ENCODE measurements at places on chromosomes 4 and X. TPM values are rescaled to one million over a fixed set of nuclear protein-coding genes. Genes with fewer than 3 reads are reported as not detected.

Gene RPS6KA6
- total RNA-seq = 0.12 TPM

Gene ADH1A
- not detected for total RNA-seq

GRCh38 chrX:11137543-11138139 lies 26.5 kb downstream of the HCCS start:
- DNase-seq = no peak

Gene NLGN3
- 0.77 TPM for total RNA-seq

DNA sequence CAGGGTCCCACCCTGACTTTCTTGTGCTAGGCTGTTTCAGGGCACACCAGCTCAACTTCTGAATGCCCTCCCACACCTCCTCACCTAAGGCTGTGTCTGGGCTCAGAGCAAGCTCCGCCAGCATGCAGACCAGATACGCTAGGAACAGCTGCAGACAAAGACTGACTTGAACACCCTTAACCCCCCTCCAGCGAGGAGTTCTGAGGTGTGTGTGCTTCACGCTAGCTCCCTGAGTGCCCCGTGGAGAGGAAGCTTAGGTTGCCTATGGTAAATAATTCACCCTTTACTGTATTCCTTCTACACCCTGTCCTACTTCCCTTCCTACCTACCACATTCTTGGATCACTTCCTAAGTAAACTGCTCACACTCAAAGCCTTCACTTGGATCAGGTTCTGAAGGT lies 115.0 kb downstream of the VCX3B start:
- no peak for DNase-seq

DNA sequence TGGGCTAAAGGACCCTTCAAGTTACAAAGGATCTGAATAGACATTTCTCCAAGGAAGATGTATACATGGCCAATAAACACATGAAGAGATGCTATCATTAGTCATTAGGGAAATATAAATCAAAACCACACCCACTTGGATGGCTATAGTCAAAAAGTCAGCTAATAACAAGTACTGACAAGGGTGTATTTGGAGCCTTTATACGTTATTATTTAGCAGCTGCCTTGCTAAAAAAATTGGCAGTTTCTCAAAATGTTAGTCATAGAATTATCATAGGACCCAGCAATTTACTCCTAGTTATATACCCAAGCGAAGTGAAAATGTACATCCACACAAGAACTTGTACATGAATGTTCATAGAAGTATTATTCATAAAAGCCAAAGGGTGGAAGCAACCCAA lies 112.7 kb upstream of the DUSP21 start:
- DNase-seq = no peak

- DNase-seq = no peak
Measured at GRCh38 chr4:173765751-173766150, 235.7 kb upstream of the HAND2 start.

Gene FAM149A
- total RNA-seq = 0.44 TPM

GRCh38 chrX:13088156-13088487 lies 43.7 kb upstream of the FAM9C start:
- DNase-seq = peak; percentile 33

Gene GPRIN3
- total RNA-seq = 12.2 TPM

GRCh38 chr4:99536848-99537247 lies 26.0 kb downstream of the C4orf17 start:
- no peak for DNase-seq

- no peak for DNase-seq
Measured at GRCh38 chr4:82381235-82381634, 7.4 kb upstream of the HNRNPD start.

- DNase-seq = no peak
Measured at GRCh38 chrX:9650091-9650490, 115.6 kb downstream of the GPR143 start.

Gene PLAC8
- 72.3 TPM for total RNA-seq

GRCh38 chrX:148542481-148543255 lies 42.3 kb downstream of the AFF2 start:
- DNase-seq = no peak

- no peak for DNase-seq
Measured at GRCh38 chr4:142480244-142480643, 365.9 kb downstream of the INPP4B start.

- no peak for DNase-seq
Measured at GRCh38 chr4:175253184-175253902, 335.2 kb downstream of the ADAM29 start.

Gene RNF128
- total RNA-seq = not detected

DNA sequence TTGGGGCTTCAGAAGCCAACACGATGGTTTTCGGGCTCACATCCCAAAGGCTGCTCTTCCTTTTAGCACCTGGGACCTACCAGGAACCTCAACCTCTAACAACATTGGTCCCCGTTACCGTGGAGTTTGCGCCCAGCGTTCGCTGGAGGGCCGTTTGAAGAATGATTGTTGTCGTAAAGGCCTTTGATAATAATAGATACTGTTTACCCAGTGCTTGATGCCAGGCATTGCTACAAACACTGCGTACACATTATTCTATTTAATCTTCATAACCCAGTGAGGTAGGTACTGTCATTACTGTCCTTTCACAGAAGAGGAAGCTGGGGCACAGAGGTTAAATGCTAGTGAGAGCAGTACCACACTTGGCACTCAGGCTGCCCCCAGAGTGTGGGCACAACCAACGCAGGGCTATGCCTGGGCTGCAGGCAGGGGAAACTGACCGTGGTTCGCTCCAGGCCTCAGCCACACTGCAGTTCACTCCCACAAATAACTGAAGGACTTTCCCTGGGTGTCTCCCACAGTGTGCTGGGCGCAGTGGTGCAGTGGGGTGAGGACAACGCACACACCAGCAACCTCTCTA lies 1.0 kb upstream of the ACSL1 start:
- DNase-seq = no peak
